ENCODE measurements at places on chromosomes 11 and 22.

GRCh38 chr11:65078151-65078550 is 5.7 kb downstream of the CDCA5 start:
- DNase-seq, result peak; percentile 56

DNA sequence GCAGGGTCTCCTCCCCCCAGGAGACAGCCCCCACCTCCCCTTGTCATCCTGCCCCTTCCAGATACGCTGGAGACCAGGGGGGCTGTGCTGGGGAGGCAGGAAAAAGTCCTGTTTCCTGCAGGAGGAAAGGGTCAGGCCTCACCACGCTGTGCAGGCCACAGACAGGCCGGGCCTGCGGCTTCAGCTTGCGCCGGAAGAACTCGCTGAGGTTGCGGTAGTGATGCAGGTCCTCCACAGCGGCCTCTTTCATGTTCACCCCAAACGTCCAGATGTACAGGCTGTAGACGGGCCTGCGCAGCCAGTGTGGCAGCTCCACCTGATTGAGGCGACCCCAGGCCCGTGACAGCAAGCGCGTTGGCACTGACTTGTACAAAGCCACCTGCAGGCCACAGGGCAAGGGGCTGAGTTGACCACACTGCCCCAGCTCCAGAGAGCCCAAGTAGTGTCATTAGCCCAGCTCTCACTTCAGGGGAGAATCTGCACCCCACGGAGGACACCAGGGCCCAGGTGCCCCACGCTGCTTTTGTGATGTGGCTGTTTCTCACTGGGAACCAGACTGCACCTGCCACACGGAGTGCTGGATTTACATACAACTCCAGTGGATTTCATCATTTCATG is 40.4 kb downstream of the PISD start:
- DNase-seq, result no peak

- DNase-seq, result no peak
These were observed 264.3 kb downstream of the MIAT start for GRCh38 chr22:26921726-26922125.

DNA sequence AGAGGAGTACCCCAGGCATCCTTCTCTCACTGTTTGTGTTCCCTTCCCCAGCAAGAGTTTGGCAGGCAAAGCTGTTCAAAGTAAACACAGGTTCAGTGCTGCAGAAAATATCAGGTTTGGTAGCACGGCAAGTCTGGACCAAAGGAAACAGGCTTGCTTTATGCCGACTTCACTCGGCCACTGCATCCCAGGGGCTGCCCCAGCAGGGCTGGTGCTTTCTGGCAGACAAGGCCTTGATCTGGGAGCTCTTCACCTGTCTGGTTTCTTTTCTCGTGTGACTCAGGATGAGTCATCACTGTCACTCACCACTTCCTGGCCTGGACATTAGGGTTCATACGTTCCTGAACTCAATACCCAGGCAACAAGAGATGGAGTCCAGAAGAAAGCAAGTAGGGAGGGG is 52.6 kb upstream of the NAV2 start:
- no peak for DNase-seq

GRCh38 chr11:47477323-47477722 is 28.4 kb upstream of the RAPSN start:
- no peak for DNase-seq

DNA sequence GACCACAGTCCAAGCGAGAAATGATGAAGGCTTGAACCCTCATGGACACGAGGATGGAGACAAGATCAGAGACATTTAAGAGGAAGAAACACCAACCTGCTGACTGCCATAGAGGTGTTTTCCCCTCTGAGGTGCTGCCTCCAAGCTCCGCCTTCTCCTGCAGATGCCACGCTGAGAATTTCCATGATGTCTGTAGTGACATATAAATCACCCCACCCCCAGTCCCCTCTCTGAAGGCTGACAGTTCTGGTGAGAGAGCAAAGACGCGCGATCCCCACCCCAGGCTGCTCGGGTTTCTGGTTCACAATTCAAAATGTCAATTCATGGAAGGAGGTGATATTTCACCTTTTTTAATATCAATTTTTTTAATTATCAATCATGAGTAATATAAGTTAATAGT is 28.2 kb downstream of the LRRC32 start:
- DNase-seq, result no peak

GRCh38 chr22:36493690-36494110 is 12.3 kb upstream of the TXN2 start:
- DNase-seq, result no peak

- DNase-seq, result no peak
These were observed 11.0 kb downstream of the GATD1 start for GRCh38 chr11:766106-766935.

GRCh38 chr11:62919898-62920640 is 1.1 kb downstream of the CHRM1 start:
- DNase-seq, result no peak

DNA sequence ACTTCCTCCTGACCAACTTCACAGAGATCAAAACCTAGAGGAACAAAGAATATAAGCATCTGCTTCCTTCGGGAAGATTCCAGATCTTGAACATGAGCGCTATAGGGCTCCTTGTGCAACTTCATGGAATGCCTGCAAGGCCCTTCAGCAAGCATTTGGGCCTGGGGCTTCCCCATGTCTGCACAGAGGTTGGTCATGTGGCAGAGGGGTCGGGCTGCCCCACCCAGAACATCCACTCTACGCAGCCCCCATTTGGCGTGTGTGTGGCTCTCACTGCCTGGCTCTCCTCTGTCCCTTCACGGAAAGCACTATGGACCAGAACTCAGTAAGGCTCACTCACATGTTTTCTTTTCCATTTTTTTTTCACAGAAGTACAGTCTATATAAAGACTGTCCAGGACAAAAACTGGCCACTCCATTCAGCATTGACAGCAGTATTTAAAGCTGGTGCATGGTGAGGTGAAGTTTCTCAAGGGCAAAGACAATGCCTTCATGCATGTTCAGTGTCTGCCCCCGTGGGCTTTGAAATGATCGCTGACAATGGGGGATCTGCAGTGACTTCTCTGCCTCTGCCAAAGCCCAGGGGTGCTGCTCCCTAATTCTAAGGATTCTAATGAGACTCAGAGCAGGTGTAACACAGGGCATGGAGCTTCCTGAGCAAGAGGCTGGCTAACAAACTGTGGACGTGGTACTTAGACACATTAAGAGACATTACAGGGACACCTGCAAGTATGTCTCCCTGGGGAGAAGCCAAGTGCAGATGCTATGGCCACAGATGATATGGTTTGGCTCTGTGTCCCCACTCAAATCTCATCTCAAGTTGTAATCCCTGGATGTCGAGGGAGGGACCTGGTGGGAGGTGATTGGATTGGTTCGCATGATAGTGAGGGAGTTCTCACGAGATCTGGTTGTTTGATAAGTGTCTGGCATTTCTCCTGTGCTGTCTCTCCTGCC is 66.5 kb upstream of the PITPNB start:
- no peak for DNase-seq

GRCh38 chr11:92941676-92942571 is 27.5 kb upstream of the MTNR1B start:
- no peak for DNase-seq

Data from stimulated activated CD8-positive, alpha-beta memory T cell treated with anti-CD3 and anti-CD28 coated beads, Interleukin-7, amount 100 ng/mL, for 1 hour (primary cell).